Large intestine (tissue), 12 donors: ENCODE measurements at places on chromosomes 13 and 19. TPM values are rescaled to one million over a fixed set of nuclear protein-coding genes. Genes with fewer than 3 reads are reported as not detected.

AMH gene
- 4.6 TPM for polyA plus RNA-seq

NANOS3 gene
- 2.3 TPM for polyA plus RNA-seq

UPK1A gene
- polyA plus RNA-seq = 0.04 TPM

ZNF560 gene
- polyA plus RNA-seq = 0.06 TPM

ELANE gene
- 0.09 TPM for polyA plus RNA-seq

ZNF177 gene
- polyA plus RNA-seq = 2.9 TPM

ADGRE3 gene
- polyA plus RNA-seq = 0.79 TPM

ZNF331 gene
- polyA plus RNA-seq = 17.1 TPM

GRCh38 chr13:30796631-30797601 is 61.6 kb downstream of the ALOX5AP start:
- H3K36me3 ChIP-seq = no peaks in the 10 kb centered on the region
- peaks cover 7% of the 10 kb centered on the region for H3K27me3 ChIP-seq
- H3K27ac ChIP-seq = no peak overlapping the region
- no peak for DNase-seq
- no peak overlapping the region for H3K4me3 ChIP-seq

- H3K36me3 ChIP-seq = no peaks in the 10 kb centered on the region
Measured at GRCh38 chr19:35306473-35307246, 14.7 kb downstream of the MAG start.

DNA sequence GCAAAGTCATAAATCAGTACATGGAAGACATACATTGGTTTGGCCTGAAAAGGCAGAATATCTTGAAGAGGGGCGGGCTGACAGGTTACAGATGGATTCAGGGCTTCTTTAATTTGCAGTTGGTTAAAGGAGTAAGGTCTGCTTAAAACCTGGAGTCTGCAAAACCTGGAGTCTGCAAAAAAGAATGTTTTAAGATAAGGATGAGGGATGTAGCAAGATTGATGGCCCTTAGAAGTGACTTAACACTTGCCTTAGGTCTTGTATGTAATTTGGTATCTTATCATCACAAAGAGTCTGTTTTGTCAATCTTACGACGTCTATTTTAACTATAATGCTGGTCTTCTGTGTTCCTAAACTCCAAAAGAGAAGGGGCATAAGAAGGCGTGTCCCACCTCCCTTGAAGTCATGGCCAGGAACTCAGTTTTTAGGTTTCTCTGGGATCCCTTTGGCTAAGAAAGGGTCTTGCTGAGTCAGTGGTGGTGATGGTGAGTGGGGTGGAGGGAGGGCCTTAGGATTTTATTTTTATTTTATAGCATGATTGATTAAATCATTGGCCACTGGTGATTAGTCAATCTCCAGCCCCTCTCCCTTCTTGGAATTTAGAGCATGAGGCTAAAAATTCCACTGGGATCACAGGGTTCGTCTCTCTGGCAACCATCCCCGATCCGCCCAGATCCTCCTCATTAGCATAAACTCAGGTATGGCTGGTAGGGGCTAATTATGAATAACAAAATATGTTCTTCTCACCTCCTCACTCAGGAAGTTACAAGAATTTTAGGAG is 10.1 kb upstream of the HAS1 start:
- DNase-seq = no peak
- H3K27ac ChIP-seq = no peak overlapping the region
- H3K4me3 ChIP-seq = no peak overlapping the region

- no peaks in the 10 kb centered on the region for H3K27me3 ChIP-seq
- DNase-seq = no peak
- H3K4me3 ChIP-seq = no peak overlapping the region
- no peaks in the 10 kb centered on the region for H3K4me1 ChIP-seq
- H3K27ac ChIP-seq = no peak overlapping the region
- no peaks in the 10 kb centered on the region for H3K36me3 ChIP-seq
Measured at GRCh38 chr13:101010100-101010499, 335.5 kb upstream of the TMTC4 start.

DNA sequence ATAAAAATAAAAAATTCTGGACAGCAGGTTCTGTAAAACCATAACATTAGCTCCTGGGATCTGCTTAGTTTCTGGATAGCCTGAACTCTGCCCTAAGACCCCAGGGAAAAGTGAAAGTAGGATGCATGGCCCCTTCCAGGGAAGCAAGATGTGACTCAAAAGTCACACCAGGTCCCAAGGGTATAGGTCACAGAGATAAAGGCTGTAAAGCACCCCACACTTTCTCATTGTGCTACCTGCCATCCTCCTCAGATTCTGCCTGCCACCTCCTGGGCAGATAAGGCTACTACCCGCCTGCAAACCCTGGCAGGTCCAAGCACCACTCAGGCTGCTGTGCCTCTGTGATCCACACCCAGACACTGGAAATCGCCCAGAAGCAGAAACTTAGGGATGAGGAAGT is 20.6 kb downstream of the FFAR2 start:
- H3K27ac ChIP-seq = no peak overlapping the region
- DNase-seq = peak; percentile 75
- no peaks in the 10 kb centered on the region for H3K4me1 ChIP-seq

- H3K36me3 ChIP-seq = no peaks in the 10 kb centered on the region
- DNase-seq = no peak
- no peaks in the 10 kb centered on the region for H3K27me3 ChIP-seq
- no peak overlapping the region for H3K27ac ChIP-seq
- H3K4me3 ChIP-seq = no peak overlapping the region
Measured at GRCh38 chr13:93477238-93477637, 250.6 kb downstream of the GPC6 start.

GRCh38 chr19:5547881-5548280 is 19.9 kb downstream of the TINCR start:
- no peaks in the 10 kb centered on the region for H3K4me1 ChIP-seq
- H3K4me3 ChIP-seq = no peak overlapping the region
- H3K27me3 ChIP-seq = no peaks in the 10 kb centered on the region
- H3K36me3 ChIP-seq = no peaks in the 10 kb centered on the region
- no peak overlapping the region for H3K27ac ChIP-seq

DNA sequence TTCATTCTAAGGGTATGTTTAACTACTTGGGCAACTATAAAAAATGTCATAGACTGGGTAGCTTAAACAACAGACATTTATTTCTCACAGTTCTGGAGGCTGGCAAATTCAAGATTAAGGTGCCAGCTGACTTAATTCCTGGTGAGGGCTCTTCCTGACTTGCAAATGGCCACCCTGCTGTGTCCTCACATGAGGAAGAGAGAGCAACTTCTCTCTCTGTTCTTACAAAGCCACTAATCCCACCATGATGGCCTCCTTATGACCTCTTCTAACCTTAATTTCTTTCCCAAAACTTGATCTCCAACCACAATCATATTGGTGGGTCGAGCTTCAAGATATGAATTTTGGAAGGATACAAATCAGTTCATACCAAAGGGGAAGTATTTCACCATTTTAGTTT is 399.0 kb downstream of the DCT start:
- H3K4me1 ChIP-seq = no peaks in the 10 kb centered on the region
- H3K27me3 ChIP-seq = no peaks in the 10 kb centered on the region
- H3K36me3 ChIP-seq = no peaks in the 10 kb centered on the region
- H3K27ac ChIP-seq = no peak overlapping the region
- no peak for DNase-seq
- H3K4me3 ChIP-seq = no peak overlapping the region

DNA sequence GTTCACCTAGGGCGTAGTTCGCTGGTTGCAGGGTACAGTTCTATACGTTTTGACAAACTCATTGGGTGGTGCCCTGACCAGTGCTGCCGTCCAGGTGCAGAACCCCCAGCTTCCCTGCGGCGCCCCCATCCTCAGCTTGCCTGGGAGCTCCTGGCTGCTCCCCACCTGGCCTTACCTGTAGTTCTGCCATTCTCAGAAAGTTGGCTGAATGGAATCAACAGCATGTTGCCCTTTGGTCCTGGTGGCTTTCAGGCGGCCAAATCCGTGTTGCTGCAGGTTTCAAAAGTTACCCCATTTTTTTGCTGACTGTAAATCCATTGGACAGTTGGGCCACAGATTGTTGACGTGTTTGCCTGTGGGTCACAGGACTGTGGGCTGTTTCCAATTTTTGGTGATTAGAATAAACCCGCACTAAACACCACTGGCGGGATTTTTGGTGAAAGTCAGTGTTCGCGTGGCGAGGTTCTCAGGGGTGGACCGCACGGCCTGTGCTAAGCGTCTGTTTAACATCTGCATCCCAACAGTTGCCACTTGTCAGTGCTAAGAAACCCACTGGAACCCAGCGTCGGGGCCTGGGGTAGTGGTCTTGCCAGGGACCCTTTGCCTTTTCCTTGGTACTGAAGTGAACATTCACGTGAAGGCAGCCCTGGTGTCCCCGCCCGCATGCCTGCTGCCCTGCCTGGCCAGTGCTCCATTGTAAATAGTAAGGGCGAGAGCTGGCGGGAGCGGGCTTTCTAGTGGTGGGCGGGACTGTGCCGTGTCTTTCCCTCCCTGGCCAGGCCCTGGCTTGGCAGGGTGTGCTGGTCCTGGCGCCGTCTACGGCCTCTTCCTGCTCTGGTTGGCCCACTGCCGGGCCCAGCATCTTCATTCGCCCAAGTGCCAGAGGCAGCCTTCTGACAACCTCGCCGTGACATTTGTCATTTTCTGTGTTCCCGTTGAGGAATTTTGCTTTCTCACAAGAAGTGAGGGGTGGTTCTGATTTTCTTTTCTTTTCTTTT is 3.3 kb downstream of the DOT1L start:
- H3K27ac ChIP-seq = peak overlapping the region; percentile 43
- no peak for DNase-seq
- no peaks in the 10 kb centered on the region for H3K27me3 ChIP-seq
- H3K4me3 ChIP-seq = no peak overlapping the region
- peaks cover 61% of the 10 kb centered on the region for H3K4me1 ChIP-seq
- H3K36me3 ChIP-seq = peaks cover 2% of the 10 kb centered on the region

DNA sequence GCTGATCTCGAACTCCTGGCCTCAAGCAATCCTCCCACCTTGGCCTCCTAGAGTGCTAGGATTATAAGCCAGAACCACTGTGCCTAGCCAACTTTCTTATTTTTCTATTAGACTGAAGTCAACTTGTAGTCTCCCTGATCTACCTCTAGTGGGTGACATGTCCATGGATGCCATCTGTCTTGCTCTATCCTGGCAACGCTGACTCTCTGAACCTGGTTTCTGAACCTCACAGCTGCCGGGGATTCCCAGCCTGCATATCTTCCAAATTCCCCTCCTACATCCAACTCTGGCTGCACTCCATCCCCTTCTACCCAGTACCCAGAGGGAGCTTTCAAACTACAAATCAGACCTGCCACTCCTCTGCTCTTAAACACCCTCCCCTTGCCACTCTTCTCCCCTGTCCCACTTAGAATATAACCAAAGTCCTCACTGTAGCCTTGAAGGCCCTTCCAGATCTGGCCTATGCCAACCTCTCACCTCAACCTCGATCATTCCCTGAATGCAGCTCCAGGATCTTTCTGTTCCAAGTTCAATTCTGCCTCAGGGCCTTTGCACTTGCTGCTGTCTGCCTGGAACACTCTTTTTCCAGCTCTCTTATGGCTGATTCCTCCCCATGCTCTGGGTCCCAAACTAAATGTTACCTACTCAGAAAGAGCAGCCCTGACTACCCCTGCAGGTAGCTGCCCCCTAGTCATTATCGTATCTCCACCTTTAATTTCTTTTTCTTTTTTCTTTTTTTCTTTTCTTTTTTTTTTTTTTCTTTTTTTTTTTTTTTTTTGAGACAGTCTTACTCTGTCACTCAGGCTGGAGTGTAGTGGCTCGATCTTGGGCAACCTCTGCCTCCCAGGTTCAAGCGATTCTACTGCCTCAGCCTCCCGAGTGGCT is 2.2 kb downstream of the CLIP3 start:
- no peak for DNase-seq
- H3K27ac ChIP-seq = no peak overlapping the region
- peaks cover 15% of the 10 kb centered on the region for H3K36me3 ChIP-seq
- no peak overlapping the region for H3K4me3 ChIP-seq

- no peaks in the 10 kb centered on the region for H3K27me3 ChIP-seq
- no peaks in the 10 kb centered on the region for H3K4me1 ChIP-seq
- no peaks in the 10 kb centered on the region for H3K36me3 ChIP-seq
- no peak overlapping the region for H3K27ac ChIP-seq
Measured at GRCh38 chr13:75687150-75687763, 51.1 kb downstream of the LMO7 start.

- no peaks in the 10 kb centered on the region for H3K27me3 ChIP-seq
- H3K27ac ChIP-seq = no peak overlapping the region
- H3K4me1 ChIP-seq = no peaks in the 10 kb centered on the region
Measured at GRCh38 chr19:41248895-41249294, 15.3 kb upstream of the HNRNPUL1 start.

DNA sequence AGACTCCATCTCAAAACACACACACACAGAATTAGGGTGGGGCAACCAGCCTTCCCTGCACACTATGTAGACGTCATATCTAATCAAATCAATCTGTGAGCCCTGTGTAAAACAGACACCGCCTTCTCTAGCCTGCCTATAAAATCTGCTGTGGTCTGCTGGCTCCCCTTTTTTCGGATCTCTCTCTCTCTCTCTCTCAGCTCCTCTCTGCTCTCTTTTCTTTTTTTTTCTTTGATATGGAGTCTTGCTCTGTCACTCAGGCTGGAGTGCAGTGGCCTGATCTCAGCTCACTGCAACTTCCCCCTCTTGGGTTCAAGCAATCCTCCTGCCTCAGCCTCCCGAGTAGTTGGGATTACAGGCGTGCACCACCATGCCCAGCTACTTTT is 11.8 kb upstream of the CD70 start:
- no peaks in the 10 kb centered on the region for H3K4me1 ChIP-seq
- H3K36me3 ChIP-seq = no peaks in the 10 kb centered on the region
- no peak for DNase-seq
- H3K27ac ChIP-seq = no peak overlapping the region

GRCh38 chr19:54178581-54179261 is 5.8 kb upstream of the TMC4 start:
- peaks cover 9% of the 10 kb centered on the region for H3K4me1 ChIP-seq
- no peak overlapping the region for H3K27ac ChIP-seq
- no peak overlapping the region for H3K4me3 ChIP-seq
- H3K27me3 ChIP-seq = no peaks in the 10 kb centered on the region
- peaks cover 46% of the 10 kb centered on the region for H3K36me3 ChIP-seq

DNA sequence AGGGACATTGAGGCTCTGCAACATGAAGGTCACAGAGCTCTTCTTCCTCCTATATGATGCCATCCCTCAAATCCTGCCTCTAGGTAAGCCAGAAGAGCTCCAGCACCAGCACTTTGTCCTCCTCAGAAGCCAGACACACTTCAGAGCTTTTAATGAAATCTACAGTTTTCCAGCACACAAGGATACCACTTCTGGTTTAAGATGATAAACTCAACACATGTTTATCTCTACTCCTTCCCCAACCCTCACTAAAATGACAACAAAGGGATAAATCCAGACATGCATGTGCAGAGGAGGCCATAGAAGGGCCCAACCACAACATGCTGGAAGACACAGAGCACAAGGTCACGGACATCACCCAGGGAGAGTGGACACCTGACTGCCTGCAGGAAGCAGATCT is 195.3 kb downstream of the USP12 start:
- H3K27ac ChIP-seq = no peak overlapping the region
- DNase-seq = peak; percentile 15
- peaks cover 52% of the 10 kb centered on the region for H3K4me1 ChIP-seq
- no peaks in the 10 kb centered on the region for H3K36me3 ChIP-seq
- no peak overlapping the region for H3K4me3 ChIP-seq
- no peaks in the 10 kb centered on the region for H3K27me3 ChIP-seq
